ENCODE measurements at places on chromosomes 2 and 18.

DNA sequence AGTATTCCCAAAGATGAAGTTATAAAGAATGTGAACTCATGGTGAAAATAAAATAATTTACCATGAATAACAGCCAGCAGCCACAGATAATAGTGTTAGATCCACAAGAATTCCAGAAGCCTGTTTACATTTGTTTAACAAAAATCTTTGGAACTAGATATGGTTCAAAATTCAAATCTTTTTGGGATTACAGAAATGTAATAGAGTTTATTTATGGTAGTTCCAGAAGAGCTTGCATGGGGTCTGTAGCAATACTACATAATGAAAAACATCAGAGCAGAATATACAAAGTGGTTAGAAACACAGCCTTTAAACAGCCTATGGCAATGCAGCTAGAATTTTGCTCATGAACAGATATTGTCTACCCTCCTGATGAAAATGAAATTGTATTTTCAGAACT, 179.1 kb downstream of the RDH14 start:
- DNase-seq = no peak

DNA sequence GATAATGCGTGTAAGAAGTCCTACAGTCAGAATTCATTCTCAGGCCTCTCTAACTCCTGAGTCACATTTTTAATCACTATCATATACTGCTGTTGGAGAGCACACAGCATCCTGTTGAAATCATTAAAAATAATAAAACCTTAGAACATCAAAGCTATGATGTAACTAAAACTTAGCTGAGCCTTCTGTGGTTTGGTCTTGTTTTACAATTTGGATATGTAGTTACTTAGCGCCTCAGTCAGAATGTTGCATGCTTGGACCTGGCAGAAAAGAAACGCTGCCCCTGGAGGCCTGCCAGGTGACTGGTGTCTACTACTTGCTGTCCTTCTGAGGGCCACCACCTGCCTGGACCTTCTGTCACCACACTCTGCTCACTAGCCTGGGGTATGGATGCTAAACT, 261.1 kb upstream of the RASGRP3 start:
- DNase-seq = no peak

DNA sequence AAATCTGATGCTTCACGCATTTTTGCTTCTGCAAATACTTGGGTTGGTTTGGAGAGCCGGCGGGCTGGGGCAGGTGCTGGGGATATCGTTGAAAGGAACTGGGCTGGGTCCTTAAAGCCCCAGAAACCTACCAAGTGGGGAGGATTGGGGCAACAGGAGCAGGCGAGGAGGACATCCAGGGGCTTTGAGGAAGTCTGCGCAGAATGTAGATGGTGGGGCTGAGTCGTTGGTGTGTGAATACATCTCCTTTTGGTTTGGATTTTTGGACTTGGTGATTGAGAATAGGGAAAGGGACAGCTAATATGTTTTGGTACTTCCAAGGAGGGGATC, 1.1 kb downstream of the DCC start:
- DNase-seq = no peak

DNA sequence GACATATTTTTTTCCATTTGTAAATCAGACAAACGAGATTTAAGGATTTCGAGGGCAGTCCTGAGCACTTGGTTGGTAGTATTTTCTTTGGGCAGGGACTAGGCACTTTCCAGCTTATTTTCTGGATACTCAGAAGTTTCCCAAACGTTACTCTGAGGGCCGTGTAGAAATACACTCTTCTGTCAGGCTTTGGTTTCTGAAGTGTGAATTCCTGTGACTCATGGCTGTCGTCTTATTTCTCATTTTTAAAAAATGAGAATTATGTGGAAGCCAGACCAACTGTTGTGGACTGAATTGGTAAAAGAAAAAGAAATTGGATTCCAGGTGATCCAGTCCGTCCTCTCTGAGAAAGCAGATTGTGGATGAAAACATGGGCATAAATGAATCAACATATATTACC, 658.6 kb upstream of the FANCL start:
- no peak for DNase-seq

DNA sequence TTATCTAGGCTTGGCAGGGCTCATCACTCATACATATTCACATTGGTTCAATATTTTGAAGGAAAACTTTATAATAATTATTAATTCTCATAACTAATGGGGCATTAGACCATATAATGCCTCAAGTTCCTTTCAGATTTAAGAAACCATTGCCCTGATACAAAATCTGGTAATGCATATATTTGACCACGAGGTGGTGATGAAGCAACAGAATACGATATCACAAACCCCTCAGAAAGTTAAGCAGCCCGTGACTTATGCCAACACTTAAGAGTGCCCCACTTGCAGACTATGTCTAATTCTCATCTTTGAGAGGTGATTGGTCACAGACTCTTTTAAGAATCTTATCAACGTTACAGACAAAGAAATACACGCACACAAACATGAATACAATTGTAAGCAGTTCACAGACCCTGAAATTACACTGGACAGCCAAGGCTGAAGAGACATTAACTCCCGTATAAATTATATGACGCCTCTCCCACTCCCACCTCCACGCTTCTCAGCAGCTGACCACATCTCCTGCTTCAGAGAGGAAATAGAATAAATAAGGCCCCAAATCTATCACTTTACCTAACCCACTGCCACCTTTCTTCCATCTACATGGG, 20.7 kb upstream of the DNAH6 start:
- peak; percentile 33 for DNase-seq

- DNase-seq = no peak
These were observed 24.4 kb upstream of the AGFG1 start for GRCh38 chr2:227447606-227448005.

- DNase-seq = no peak
These were observed 61.0 kb downstream of the TMEM163 start for GRCh38 chr2:134657650-134658250.

GRCh38 chr18:74291771-74292540, at the start of gene CYB5A:
Gene CYB5A, minus strand, starts transcription at chr18:74291963. Its CDS starts 88 bp downstream, at chr18:74291875.
- peak; percentile 93 for DNase-seq

DNA sequence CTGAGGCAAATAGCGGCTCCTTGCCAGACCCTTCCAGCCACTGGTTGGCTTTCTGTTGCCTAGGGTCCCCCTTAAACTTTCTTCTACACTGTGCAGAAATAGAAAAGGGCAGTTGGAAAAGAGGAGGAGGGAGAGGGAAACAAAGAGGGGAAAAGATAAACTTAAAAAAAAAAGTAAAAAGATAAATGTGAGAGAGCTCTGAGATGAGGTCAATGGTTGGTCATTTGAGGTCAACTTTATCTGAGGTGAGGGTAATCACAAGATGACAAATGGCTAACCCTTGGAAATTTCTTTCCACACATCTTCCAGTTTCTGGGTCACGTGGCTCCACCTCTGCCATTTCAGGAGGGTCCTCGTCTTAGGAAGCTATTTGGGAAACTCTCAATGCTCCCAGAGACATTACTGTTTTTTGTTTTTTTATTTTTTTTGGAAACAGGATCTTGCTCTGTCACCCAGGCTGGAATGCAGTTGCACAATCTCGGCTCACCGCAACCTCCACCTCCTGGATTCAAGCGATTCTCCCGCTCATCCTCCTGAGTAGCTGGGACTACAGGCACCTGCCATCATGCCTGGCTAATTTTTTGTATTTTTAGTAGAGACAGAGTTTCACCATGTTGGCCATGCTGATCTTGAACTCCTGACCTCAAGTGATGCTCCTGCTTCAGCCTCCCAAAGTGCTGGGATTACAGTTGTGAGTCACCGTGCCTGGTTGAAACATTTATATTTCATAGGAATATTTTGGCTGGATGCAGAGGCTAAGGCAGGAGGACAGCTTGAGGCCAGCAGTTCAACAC, 199.9 kb downstream of the TGIF1 start:
- no peak for DNase-seq

GRCh38 chr2:126858991-126859390, 39.7 kb upstream of the TEX51 start:
- no peak for DNase-seq

DNA sequence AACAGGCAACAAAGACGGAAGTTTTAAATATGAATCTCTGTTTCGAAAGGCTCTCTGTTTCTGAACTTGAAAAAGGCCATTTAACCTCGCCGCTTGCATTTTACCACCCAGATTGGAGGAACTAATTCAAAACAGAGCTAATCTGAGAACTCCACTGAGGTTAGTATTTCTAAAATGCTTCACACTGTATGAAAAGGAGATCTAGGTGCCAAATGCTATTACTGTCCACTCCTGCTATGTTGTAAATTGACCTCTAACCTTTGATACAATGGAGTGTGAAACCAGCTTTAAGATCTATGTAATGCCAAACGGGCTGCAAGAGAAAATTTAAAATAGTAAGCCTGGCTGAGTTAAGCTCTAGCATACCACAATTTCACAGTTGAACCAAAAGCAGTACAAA, 364.5 kb downstream of the IRS1 start:
- no peak for DNase-seq

Data from NCI-H2107 (cell line).